ENCODE measurements at places on chromosomes 13 and 19.

- DNase-seq = peak; percentile 59
Measured at GRCh38 chr19:51687791-51688670, 5.1 kb upstream of the SPACA6 start.

DNA sequence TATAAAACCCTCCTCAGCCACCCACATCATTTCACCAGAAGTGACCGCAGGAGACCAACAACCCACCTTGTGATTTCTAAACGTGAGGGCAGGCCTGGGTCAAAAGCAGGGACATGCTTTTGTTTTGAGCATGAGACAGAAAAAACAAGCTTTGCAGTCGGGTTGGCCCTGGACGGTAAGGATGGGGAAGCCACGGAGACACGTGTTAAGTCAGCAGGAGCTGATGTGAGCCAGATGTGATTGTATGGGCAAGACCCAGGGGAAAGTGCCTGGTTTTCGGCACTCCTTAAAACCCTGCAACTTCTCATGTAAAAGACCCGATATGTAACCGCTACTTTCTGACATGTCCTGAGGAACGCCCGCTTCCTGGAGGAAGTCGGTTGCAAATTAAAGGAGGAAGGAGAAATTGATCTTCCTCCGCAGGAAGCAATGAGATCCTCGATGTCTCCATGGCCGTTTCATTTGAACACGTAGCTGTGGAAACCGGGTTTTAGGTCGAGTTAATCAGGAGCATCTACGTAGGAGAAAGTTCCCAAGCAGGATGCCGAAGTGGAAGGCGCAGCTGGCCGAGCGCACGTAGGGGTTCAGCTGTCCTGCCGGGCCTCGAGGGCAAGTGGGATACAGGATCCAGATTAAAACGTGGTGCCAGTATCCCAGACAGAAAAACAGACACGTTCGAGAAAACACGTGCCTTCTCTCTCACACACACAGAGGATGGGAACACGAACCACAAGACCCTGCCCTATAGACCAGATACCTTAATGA is 40.5 kb upstream of the POMP start:
- DNase-seq = no peak

GRCh38 chr13:112814905-112815585 is 125.2 kb downstream of the ATP11A start:
- no peak for DNase-seq

- DNase-seq = no peak
Measured at GRCh38 chr13:32247887-32248286, 67.3 kb downstream of the ZAR1L start.

- DNase-seq = no peak
Measured at GRCh38 chr19:45170146-45171106, 7.6 kb downstream of the TRAPPC6A start.

GRCh38 chr13:20923272-20923671 is 20.7 kb upstream of the XPO4 start:
- DNase-seq = no peak

DNA sequence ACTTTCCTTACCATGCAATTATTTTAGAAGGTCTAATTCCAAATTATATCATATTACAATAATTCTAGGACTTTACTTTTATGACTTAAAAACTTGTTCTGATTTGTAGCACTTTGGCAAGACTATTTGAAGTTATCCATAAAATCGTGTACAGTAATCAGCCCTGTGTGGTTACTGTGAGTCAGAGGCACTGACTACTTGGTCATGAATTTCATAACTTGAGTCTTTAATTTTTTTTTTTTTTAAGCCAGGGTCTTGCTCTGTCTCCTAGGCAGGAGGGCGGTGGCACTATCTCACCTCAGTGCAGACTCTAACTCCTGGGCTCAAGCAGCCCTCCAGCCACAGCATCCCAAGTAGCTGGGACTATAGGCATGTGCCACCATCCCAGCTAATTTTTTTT is 1319.2 kb upstream of the SLC10A2 start:
- no peak for DNase-seq

DNA sequence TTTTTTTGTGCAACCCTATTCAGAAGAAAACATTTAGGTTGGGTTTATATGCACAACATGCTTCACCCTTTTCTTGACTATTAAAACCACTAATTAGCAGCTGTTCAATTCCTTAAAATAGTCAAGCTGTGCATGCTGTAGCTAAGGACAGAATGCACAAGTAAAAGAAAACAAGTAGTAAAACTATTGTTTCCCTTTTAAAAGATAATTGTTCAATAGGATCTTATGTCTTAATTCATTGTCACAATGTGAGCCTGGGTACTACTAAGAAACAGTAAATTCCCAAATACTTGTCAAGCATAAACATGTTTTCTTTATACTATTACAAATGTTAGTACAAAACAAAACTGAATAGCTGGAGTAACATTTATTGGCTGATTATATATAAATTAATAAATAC is 32.6 kb upstream of the MIR17HG start:
- no peak for DNase-seq

GRCh38 chr13:43434191-43434590 is 352.6 kb downstream of the ENOX1 start:
- no peak for DNase-seq

DNA sequence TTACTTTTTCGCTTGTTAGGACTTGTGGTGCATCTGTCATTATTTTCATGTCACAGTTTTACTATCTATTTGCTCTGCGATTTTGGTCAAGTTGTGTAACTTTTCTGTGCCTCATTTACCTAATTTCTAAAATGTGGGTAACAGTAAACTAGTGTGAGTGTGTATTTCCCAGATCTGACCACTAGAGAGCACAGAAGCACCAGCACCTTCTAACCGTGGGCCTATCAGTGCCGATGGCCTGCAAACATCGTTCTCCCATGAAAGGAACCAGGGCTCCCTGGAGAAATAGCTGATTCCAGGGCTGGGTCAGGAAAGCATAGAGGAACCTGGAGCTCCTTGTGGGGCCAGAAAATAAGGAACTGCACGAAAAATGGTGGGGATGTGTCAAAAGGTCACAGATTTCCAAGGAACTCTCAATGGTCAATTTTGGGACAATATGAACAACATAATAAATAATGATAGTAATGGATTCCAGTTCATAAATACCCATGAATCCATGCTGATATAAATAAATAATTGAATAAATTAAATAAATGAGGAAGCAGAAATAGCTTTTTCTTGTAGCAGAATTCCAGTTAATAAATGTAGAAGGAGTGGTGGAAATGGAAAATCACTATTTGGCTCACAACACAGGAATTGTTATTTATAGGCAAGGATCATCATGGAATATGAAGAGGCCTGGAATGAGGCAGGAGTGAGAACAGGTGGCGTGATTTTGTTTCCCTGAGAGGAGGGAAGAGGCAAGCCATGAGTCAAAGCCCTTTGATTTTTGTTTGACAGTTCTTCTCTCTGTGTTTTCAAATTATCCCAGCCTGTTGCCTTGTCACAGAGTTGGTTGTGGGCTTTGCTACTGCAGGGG is 31.1 kb downstream of the CEACAM8 start:
- DNase-seq = peak; percentile 29

Data from foreskin melanocyte (primary cell).